NCI-H187 (cell line): ENCODE measurements at places on chromosomes 13 and 19.

DNA sequence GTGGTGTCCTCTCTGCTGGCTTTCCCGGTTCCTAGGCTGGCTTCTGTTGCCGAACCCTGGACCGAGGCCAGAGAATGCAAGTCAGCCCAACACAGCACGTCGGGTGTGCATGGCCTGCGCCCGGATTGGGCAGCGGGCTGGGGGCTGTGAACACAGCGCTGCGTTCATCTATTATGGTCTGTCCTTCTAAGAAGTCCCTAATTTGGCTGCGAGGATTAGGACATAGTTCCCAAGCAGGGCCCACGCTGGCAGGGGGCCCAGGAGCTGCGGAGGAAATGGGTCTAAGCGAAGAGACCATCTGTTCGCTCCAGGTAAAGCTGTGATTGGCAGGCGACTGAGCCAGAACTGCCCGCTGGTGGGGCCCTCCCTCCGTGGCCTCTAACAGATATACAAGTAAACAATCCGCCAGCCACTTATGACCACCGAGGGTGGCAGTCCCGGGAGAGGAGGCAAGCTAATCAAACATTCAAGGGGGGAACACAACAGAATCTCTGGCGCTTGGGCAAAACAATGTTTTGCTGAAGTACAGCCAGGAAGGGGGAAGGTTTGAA lies 6.0 kb downstream of the SYCE2 start:
- DNase-seq = peak; percentile 58

DNA sequence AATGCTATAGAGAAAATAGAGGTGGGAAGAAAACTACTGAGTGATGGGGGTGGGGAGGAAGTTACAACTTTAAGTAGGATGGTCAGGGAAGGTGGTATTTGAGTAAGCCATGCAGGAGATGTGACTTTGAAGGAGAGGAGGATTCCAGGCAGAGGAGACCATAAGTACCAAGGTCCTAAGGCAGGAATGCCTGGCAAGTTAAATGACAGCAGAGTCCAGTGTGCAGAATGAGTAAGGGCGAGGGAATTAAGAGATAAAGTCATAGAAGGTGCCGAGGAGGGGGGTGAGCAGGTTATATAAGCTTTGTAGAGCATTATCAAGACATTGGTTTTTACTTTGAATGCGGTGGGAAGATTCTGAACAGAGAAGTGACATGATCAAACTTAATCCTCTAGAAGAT lies 43.2 kb upstream of the WDFY2 start:
- no peak for DNase-seq

GRCh38 chr19:47324502-47324901 lies 7.5 kb upstream of the C5AR2 start:
- DNase-seq = no peak

DNA sequence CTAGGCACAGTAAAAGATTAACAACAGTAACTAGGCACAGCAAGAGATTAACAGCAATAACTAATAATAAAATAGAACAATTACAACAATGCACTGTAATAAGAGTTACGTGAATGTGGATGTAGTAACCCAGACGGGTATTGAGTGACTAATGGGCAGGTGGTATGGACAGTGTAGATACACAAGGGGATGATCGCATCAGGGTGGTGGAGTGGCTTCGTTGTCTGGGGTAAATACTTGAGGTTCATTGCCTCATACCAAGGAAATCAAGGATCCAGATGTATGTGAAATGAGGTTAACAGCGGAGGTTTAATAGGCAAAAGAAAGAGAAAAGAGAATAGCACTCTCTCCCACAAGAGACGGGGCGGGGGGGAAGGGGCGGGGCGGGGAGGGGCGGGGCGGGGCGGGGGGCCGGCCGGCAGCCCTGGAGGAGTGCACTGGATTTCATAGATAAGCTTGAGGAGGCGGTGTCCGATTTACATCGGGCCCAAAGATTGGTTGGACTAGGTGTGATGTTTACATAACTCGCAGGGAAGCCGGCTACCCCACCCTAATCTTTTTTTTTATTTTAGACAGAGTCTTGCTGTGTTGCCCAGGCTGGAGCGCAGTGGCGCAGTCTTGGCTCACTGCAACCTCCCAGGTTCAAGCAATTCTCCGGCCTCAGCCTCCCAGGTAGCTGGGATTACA lies 106.3 kb downstream of the KCTD15 start:
- DNase-seq = no peak

DNA sequence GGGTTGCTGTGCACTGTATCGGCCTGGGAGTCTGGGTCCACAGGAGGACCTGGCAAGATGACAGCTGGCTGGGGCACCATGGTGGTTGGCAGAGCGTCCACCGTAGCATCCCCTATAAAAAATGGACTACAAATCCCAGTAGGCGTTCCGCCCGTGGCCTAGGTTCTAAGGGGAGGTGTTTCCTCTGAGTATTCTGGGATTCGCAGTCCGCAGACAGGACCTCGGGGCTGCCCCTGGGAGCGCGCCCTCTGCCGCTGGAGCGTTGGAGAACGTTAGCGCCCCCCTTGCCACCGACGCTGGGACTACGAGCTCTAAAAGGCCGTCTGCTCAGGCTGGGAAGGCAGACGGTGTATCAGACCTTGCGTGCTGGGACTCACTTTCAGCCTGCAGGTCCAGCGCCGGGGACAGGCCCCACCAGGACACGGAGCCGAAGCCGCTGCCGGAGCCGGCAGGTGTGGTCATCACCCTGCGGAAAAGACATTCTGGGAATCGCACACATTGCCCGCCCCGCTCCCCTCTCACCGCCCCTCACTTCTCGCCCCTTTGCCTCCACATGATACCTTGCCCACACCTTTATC lies 372 bp downstream of the DNAAF3 start:
- peak; percentile 19 for DNase-seq

DNA sequence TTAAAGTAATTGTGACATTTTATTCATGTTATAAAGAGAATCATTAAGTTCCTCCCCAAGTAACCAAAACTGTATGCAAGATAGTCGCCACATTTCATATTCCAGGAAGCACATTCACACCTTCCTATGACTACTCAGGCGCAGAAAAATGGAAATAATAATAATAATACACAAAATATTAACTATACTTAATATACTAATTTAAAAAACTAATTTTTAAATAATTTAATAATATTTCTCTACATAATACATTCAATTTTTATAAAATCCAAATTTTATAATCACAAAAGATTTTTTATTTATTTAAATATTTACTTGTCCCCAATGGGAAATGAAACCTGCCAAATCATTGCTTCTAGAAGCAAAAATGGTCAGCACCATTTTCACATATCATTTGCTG lies 797.4 kb upstream of the GPC6 start:
- no peak for DNase-seq

DNA sequence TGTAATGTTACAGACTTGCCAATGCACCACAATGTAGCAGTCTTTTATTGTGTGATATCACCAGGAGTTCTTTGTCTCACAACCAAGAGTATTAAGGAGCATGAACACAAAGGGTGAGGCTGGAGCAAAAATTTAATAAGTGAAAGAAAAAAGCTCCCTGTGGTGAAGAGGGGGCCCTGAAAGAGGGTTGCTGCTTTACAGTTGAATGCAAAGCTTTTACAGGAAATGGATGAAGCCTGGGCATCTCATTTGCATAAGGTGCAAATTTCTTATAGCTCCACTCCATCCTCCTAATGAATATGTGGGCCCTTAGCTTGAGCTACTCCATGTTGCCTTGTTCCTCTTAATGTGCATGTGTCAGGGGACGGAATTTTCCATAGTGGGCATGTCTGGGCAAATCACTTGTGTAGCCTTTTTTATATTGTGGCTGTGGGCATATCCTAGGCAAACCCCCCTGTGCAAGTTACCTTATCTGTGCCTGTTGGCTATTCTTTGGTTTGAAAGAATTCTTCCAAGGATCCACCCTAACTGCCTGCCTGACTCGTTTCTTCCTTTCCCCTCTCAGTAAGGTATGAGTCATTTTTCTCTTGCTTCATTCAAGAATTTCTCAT lies 45.3 kb upstream of the TRPC4 start:
- DNase-seq = no peak

DNA sequence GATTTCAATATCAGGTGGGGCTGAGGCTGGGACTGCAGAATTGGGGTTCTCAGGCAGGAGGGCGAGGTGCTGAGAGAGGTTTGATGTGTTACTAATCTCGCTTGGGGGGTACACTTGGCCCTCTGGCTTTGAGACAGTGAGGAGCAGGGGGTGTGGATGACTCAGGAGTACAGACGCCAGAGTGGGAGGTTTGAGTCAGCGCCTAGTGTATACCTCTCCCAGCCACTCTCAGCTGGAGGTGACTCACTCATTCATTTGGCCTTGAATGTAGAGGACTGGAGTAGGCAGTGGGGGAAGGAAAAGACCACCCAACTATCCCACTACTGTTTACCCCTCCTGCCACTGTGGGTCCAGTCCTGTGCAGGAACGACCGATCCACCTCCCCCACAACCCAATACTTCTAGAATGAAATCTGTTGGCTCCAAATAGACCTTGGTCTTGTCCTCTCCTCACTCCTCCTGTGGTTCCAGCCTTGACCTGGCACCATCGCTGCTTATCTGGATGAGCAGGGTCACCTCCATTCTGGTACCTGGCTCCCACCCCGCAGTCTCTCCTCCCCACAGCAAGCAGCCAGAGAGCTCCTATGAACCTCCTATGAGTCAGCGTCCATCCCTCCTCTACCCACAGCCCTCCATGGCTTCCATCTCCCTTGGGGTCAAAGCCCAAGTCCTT lies 20.1 kb upstream of the ZNRF4 start:
- no peak for DNase-seq

DNA sequence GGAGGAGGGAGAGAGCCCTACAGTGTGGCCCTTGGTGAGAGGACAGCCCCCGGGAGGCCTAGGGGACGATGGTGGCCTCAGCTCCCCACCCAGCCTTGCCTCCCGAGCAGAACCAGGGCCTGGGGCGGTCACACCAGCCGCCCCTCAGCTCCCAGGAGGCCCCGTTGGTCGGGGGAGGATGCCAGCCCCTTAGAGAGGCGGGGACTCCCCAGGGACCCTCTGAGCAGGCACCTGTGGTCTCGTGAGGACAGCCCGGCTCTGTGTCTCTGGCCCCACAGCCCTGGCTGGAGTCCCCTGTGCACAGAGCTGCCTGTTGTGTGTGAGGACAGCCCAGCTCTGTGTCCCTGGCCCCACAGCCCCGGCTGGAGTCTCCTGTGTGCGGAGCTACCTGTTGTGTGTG lies 158.8 kb downstream of the KDM4B start:
- DNase-seq = no peak

- no peak for DNase-seq
These were observed 72.4 kb upstream of the ARHGEF7 start for GRCh38 chr13:111042661-111043226.
